ENCODE measurements at places on chromosomes 5 and 9. TPM values are rescaled to one million over a fixed set of nuclear protein-coding genes. Genes with fewer than 3 reads are reported as not detected.

DNA sequence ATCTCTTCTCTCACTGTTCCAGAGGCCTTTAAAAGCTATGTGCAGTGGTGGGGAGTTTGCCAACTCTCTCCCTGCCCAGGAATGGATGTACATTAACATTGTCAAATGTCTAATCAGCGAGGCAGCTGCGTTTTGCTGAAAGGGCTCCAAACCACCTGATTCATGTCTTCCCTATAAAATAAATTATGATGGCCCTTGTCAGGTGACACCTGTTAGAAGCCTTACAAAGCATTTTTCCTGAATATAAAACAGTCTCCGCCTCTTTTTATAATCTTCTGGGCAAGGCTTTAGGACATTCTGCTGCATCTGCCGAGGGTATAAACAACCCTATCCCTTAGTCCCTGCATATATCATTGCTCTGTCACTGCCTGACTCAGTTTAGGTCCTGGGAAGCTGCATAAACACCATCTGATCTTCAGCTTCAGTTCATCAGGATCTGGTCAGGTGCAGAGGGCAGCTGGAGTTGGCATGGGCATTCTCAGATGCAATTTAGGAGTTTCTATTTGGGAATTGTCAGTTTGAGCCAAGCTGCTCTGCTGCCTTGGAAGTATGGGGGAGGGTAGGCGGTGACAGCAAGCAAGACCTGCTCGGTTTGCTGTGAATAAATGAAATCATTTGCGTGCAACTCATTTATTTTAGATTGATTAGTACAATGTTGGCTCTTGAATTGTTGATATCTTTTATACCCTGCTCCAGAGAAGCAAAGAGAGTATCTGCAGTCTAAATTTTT lies 103.5 kb downstream of the ACER2 start:
- H3K4me1 ChIP-seq: no peaks in the 10 kb centered on the region
- no peak for DNase-seq
- H3K36me3 ChIP-seq: no peaks in the 10 kb centered on the region
- H3K27me3 ChIP-seq: no peaks in the 10 kb centered on the region
- no peak overlapping the region for H3K4me3 ChIP-seq

- H3K27me3 ChIP-seq: no peaks in the 10 kb centered on the region
- DNase-seq: no peak
- H3K36me3 ChIP-seq: no peaks in the 10 kb centered on the region
- no peaks in the 10 kb centered on the region for H3K4me1 ChIP-seq
- no peak overlapping the region for H3K27ac ChIP-seq
- no peak overlapping the region for H3K4me3 ChIP-seq
Measured at GRCh38 chr9:28892538-28892937, 1319.3 kb upstream of the C9orf72 start.

- no peaks in the 10 kb centered on the region for H3K4me1 ChIP-seq
- no peak for DNase-seq
- H3K27me3 ChIP-seq: no peaks in the 10 kb centered on the region
- H3K36me3 ChIP-seq: no peaks in the 10 kb centered on the region
Measured at GRCh38 chr9:2778816-2779215, 61.5 kb downstream of the KCNV2 start.

DNA sequence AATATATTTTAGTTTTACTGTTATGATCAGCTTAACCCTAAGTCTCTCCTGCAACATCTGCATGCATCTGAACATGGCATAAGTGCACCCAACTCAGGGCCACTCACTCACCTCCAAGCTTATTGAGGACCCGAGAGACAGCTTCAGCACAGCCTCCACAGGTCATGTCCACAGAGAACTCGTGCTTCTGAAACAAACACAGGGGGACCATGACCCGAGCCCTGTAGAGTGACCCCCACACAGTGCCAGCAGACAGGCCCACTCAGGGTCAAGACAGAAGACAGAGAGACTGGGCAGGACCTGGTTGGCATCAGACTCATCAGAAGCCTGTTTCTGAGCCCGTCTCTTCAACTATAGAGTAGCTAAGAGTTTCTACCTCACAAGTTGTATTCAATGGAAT lies 6.8 kb downstream of the ATOX1 start:
- no peak overlapping the region for H3K4me3 ChIP-seq
- no peaks in the 10 kb centered on the region for H3K27me3 ChIP-seq
- H3K4me1 ChIP-seq: peaks cover 3% of the 10 kb centered on the region
- no peak overlapping the region for H3K27ac ChIP-seq

DNA sequence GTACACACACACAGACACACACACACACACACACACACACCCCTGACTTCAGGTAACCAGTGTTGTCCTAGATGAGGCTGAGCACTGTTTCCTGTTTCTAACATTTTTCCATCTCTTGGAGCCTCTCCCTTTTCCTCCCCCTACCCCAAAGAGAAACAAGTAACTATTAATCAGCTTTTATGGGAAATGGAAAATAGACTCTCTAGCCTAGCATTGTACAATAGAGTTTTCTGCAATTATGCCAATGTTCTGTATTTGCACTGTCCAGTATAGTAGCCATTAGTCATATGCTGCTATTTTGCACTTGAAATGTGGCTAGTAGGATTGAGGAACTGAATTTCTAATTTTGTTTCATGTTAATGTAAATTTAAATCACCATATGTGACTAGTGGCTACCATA lies 33.1 kb downstream of the RAB3C start:
- H3K27me3 ChIP-seq: no peaks in the 10 kb centered on the region
- H3K4me1 ChIP-seq: no peaks in the 10 kb centered on the region
- H3K4me3 ChIP-seq: no peak overlapping the region
- no peaks in the 10 kb centered on the region for H3K36me3 ChIP-seq
- H3K27ac ChIP-seq: no peak overlapping the region

GRCh38 chr5:125042261-125042890 lies 295.9 kb upstream of the ZNF608 start:
- no peak overlapping the region for H3K4me3 ChIP-seq
- H3K36me3 ChIP-seq: no peaks in the 10 kb centered on the region
- H3K4me1 ChIP-seq: no peaks in the 10 kb centered on the region
- DNase-seq: no peak
- H3K27ac ChIP-seq: no peak overlapping the region

- peak; percentile 84 for DNase-seq
- no peak overlapping the region for H3K27ac ChIP-seq
Measured at GRCh38 chr9:124126648-124127646, 115.4 kb downstream of the LHX2 start.

DNA sequence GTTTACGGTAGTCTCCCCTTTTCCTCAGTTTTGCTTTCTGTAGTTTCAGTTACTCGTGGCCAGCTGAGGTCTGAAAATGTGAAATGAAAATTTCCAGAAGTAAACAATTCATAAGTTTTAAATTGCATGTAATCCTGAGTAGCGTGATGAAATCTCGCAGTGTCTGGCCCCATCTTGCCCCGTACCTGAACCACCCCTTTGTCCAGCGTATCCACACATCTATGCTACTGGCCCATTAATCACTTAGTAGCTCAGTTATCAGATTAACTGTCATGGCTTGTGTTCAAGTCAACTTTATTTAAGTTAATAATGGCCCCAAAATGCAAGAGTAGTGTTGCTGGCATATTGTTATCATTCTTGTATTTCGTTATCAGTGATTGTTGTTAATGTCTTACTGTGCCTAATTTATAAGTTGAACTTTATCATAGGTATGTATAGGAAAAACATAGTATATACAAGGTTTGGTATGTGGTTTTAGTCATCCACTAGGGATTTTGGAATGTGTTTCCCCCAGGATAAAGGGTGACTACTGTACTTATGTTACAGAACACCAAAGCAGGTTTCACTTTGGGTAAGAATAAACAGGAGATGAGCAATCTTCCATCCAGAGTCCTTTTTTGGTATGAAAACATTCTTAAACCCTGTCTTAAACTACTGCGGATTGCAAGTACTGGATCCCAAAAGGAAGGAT lies 118.4 kb upstream of the KCNN2 start:
- no peaks in the 10 kb centered on the region for H3K4me1 ChIP-seq
- H3K36me3 ChIP-seq: no peaks in the 10 kb centered on the region
- no peak overlapping the region for H3K27ac ChIP-seq
- no peak overlapping the region for H3K4me3 ChIP-seq
- H3K27me3 ChIP-seq: no peaks in the 10 kb centered on the region

DNA sequence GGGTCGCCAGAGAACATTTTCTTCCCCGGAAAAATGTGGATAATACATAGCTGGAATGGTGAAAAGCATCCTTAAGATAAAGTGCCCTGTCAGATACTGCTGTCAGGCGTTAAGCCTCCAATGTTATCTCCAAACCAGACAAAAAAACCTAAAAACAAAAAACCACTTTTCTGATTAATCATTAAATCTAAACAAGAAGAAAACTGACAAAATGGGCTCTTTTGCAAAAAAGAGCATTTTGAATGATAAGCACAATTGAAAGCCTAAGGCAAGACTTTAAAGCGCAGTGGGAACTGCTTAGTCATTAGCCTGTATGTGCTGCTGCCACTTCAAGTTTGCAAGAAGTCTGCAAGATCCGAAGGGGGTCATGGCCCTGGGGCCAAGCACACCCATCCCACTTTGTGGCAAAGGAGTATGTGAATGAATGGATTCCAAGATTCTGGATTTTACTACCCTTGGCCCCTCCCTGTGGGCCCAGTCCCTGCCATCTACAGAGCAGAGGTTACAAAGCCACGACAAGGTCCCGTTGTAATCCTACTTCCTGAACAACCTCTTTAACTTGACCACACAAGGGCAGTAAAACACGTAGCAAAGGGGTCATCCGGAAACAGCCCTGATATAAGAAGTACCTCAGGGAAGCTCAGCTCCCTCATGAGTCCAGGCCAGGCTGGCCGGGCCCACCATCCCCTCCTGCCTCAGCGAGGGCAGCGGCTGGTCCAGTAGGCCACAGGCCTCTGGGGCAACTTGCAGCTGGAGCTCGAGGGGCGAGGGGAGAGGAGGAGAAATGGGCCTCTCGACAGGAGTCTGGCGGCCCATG lies 29.7 kb downstream of the SHB start:
- H3K4me1 ChIP-seq: peaks cover 14% of the 10 kb centered on the region
- no peaks in the 10 kb centered on the region for H3K36me3 ChIP-seq
- no peak overlapping the region for H3K4me3 ChIP-seq

DNA sequence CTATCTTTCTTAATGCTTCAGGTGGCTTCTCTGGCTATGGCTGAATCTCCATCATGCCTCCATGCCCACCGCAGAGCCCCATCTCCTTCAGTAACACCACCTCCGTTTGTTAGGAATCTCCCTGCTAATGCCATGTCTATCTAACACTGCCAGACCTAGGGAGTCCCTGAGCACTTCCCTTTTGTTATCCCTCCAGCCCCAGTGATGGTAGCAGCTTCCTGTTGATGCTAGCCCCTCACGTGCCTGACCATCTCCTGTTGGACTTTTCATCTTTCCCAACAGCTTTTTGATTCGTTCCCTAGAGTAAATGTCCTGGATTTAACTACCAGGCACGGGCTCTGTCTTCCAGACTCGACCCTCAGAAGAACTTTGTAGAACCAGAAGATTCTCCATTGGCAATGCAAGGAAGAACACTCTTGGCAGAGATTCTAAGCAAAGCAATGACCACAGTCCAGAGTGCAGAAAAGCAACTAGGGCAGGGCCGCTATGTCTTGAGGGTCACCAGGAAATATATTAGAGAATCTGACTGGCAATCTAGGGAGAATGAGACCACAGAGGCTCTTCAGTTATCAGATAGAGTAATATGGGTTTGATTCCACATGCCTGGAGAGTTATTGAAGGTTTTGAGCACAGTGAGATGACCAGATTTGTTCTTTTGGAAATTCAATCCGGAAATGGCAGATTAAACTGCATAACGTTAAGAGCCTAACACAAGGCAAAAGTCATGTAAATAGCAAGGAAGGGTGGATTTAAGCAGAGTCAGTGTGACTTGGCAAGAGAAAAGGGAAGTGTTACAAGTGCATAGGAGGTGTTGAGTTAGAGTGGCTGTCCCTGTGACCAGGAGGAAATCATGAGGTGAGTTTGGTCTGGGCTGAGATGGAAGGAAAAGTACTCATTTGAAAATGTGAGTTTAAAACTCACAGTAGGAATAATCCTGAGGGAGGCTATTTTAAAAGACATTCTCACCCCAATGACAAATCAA lies 555.2 kb downstream of the ACTL7B start:
- H3K4me1 ChIP-seq: peaks cover 6% of the 10 kb centered on the region
- H3K36me3 ChIP-seq: no peaks in the 10 kb centered on the region
- H3K4me3 ChIP-seq: no peak overlapping the region
- peak overlapping the region; percentile 34 for H3K27ac ChIP-seq

DNA sequence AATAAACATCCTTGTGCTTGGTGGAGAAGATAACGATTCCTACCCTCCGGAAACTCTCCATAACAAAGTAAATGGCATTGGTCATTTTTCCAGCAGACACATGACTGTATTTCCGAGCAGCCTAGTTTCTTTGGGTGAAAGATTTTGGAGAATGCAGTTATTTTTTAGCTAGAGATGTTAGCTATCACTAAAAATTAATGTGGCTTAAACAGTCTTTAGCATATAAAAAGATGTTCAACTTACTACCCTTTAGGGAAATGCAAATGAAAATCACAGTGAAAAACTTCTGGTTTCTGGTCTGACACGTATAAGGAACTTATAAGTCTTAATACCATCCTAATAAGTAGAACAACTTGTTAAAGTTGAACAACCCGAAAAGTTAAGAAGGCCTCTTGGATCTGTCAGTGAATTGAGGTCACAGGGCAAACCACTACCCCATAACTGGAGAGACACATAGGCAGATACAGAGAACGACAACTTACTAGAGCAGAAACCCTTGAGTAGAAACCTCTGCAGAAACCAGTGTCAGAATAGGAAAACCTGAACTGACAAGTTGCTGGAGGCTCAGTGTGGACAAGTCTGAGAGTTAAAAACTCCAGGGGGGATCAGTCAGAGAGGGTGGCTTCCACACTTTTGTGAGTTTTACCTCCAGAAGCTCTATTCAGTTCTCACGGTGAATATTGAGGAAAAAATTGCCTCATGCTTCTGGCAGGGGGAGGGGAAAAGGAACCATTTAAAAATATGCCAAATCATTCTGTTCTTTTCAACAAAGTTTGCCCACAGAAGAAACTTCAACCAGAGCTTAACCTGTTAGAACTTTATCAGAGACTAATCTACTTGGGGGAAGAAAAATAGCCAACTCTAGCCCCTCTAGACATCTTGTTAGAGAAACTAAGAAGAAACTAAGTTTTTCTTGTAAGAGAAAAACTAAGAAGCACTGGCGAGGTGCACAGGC lies 325.2 kb upstream of the RPS23 start:
- no peak for DNase-seq
- H3K36me3 ChIP-seq: no peaks in the 10 kb centered on the region
- no peaks in the 10 kb centered on the region for H3K4me1 ChIP-seq

The LCN15 gene
- 3.4 TPM for total RNA-seq

The TMEM215 gene
- not detected for total RNA-seq

The ST8SIA4 gene
- 6.2 TPM for total RNA-seq
